ENCODE measurements at places on chromosomes 6 and 20.

- DNase-seq: no peak
Observed at GRCh38 chr6:113115196-113115595, 741.9 kb upstream of the MARCKS start.

DNA sequence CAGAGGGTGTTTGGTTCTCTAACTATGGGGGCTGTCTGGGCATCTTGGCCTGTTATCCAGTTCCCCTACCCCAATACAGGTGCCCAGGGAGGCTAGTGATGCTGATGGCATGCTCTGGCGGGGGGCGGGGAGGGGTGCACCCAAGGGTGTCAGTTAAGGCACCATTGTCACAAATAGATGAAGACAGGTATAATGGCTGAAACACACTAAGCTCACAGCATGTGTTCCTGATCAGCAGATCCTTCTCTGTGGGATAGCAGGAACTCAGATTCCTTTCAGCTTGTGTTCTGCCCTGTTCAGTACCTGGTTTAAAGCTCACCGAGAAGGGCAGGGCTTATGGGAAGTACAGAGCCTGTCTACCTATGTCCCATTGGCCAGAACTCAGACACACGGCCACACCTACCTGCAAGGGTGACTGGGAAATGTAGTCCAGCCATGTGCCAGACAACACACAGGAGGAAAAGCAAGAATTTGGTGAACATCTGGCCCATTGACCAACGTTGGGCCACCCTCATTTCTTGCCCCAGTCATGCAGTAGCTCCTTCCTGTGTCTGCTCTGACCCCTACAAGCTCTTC, 3.4 kb upstream of the RSPO4 start:
- no peak for DNase-seq

GRCh38 chr6:131828080-131828479, 20.3 kb downstream of the ENPP1 start:
- no peak for DNase-seq

DNA sequence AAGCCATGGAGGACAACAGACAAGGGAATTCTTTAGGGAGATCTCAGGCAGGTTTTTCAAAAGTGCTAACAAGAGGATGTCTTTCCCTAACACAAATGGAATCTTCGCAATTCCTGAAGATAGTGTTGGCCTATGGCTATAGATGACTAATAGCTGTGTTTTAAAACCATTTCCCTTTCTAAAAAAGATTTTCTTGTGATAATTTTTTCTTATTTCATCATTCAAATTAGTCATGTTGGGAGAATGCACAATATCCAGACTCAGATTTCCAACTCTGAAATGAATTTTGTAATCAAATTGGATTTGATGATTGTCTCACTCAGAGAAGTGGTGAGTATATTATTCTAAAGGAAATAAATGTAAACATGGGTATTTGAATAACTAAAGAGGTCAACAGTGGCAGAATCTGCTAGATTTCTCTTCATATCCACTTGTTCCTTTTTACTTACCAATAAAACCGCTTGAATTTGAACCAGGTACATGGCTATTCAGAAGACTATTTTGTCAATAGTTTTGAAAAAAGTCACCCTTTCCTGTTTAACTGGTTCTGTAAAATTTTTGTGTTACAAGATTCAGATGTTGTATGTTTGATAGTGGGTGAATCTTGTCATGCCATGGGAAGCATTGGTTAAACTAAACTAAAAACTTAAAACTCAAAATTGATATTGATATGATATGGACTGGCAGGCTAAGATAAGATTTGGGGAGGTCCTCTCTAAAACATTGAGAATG, 1223.7 kb upstream of the EYS start:
- DNase-seq: no peak

GRCh38 chr6:118764766-118765165, 113.4 kb upstream of the CEP85L start:
- DNase-seq: no peak
